ENCODE measurements at places on chromosomes 7 and 10.

DNA sequence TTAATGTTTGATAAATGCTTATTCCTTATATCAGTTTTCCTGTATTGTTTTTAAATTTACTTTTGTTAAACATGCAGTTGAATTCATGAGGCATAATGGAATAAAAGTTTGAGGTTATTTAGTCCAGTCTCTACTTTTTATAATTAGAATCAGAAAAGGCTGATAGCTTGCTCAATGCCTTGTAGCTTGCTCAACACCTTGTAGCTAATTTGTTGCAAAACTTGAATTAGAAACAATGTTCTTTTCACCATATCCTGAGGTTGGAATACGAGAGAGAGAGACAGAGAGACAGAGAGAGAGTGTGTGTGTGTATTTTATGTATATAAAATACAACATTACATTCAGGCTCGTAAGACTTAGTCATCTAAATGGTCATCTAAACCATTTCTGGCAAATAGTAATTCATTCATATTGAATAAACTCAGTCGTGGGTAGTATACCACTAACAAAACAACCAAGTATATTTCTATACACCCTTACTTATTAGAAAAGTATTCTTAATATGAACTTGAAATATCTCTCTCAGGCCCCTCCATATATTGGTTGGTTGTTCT lies 243.5 kb downstream of the ADK start:
- DNase-seq, result no peak

GRCh38 chr10:127279334-127279774 lies 83.0 kb upstream of the INSYN2A start:
- DNase-seq, result no peak

- no peak for DNase-seq
These were observed 175.1 kb downstream of the AVL9 start for GRCh38 chr7:32670110-32671025.

GRCh38 chr7:5657901-5658300 lies 123.6 kb downstream of the RNF216 start:
- no peak for DNase-seq

GRCh38 chr7:129213828-129214227 lies 11.0 kb upstream of the AHCYL2 start:
- no peak for DNase-seq
